ENCODE measurements at places on chromosomes 13 and 19. TPM values are rescaled to one million over a fixed set of nuclear protein-coding genes. Genes with fewer than 3 reads are reported as not detected.

Gene CATSPERD
- not detected for total RNA-seq

Gene CEACAM4
- total RNA-seq = not detected

DNA sequence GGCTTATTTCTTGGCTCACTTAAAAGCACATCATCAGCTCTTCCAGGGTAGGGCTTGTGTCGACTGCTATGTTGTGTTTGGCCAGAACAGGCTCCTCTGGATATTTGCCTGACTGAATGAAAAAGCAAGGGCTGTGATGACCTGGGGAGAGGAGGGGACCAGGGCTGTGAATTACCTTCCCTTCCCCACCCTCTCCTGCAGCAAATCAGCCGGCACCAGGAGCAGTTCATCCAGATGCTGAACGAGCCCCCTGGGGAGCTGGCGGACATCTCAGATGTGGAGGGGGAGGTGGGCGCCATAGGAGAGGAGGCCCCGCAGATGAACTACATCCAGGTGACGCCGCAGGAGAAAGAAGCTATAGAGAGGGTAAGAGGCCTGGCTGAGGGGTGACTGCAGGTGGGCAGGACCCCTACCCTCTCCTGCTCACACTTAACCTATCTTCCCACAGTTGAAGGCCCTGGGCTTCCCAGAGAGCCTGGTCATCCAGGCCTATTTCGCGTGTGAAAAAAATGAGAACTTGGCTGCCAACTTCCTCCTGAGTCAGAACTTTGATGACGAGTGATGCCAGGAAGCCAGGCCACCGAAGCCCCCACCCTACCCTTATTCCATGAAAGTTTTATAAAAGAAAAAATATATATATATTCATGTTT lies 4.4 kb downstream of the GADD45GIP1 start:
- no peak for DNase-seq
- no peaks in the 10 kb centered on the region for H3K27me3 ChIP-seq
- H3K4me1 ChIP-seq = peaks cover 51% of the 10 kb centered on the region
- no peak overlapping the region for H3K4me3 ChIP-seq
- peak overlapping the region; percentile 56 for H3K27ac ChIP-seq
- H3K36me3 ChIP-seq = peaks cover 76% of the 10 kb centered on the region

GRCh38 chr13:109815651-109816050 lies 29.3 kb upstream of the IRS2 start:
- H3K27me3 ChIP-seq = no peaks in the 10 kb centered on the region
- H3K27ac ChIP-seq = no peak overlapping the region
- no peak overlapping the region for H3K4me3 ChIP-seq
- H3K4me1 ChIP-seq = no peaks in the 10 kb centered on the region
- H3K36me3 ChIP-seq = no peaks in the 10 kb centered on the region

DNA sequence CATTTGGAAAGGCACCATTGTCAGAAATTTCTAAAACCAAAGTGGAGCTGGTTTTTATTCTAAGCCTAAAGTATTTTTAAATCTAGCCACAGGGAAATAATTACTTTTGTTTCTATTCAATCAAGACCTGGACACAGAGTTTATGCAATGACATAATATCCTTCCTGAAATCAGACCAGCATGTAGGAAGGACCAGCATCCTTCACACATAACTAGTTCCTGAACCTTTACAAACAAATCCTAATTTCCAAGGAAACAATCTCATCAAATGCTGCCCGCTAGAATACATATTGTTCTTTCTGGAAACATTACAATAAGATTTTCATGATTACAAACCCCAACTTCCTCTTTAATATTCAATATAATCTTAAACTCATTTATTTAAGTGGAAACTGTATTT lies 1.5 kb downstream of the STARD13 start:
- peak overlapping the region; percentile 62 for H3K4me3 ChIP-seq
- DNase-seq = no peak
- no peaks in the 10 kb centered on the region for H3K27me3 ChIP-seq
- peaks cover 69% of the 10 kb centered on the region for H3K4me1 ChIP-seq

GRCh38 chr13:97648171-97648880 lies 214.4 kb downstream of the RAP2A start:
- H3K27ac ChIP-seq = no peak overlapping the region
- no peaks in the 10 kb centered on the region for H3K4me1 ChIP-seq
- no peaks in the 10 kb centered on the region for H3K27me3 ChIP-seq
